CD4-positive, alpha-beta T cell treated with Interleukin-2 at 100 ng/mL for 4 hours (primary cell): ENCODE measurements at places on chromosomes 2 and 18.

DNA sequence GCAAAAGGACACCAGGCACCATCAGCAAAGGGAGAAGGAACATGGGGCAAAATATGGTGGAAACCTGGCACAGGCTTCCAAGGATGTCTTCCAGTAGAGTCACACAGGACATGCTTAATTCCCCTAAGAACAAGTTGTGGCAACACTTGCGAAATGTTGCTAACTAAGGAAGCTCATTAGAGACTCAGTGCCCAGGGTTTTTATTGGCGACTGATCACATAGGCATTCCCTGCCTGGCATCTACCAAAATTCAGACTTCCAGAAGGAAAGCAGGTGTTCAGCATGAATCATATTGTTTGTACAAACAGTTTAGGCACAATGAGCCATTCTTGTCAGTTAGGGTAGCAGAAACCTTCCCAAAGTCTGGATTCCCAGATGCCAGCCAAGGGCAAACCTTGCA lies 25.7 kb downstream of the SLC4A1AP start:
- DNase-seq: no peak

GRCh38 chr2:102872388-102872787 lies 110.6 kb downstream of the TMEM182 start:
- no peak for DNase-seq

GRCh38 chr2:9170458-9171130 lies 36.0 kb upstream of the ASAP2 start:
- DNase-seq: no peak

DNA sequence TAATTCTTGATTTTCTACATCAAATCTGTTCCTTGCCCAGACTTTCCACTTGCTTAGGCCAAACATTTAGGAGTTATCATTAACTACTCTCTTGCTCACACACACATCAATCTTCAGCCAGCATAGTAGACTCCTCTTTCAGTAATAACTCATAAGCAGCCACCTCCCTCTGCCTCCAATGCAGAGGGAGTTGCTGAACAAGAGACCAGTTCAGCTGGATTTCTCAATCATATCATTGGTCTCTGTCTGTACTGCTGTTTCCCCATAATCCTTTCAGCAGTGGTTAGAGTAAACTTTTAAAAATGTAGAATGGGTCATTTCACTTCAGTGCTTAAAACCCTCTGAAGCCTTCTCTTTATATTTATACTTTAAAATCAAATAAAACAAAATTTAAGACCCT lies 112.9 kb downstream of the SLC39A10 start:
- no peak for DNase-seq

DNA sequence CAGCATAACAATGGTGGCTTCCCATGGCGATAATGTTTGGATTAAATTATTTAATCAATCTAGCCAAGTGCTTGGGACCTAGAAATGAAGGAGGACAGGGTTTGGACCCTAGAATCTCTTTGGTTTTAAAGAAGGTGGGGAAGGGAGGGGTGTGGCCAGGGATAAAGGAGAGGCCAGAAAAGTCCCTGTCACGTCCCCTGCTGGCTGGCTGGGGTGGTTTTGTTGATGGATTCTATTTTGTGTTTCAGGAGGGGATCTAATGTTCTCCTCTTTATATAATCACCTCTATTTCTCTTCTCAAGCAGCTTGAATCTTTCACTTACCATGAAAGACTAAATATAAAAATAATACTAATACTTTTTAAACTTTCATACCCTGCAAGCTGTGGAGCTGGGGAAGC lies 52.6 kb upstream of the GALR1 start:
- DNase-seq: no peak

DNA sequence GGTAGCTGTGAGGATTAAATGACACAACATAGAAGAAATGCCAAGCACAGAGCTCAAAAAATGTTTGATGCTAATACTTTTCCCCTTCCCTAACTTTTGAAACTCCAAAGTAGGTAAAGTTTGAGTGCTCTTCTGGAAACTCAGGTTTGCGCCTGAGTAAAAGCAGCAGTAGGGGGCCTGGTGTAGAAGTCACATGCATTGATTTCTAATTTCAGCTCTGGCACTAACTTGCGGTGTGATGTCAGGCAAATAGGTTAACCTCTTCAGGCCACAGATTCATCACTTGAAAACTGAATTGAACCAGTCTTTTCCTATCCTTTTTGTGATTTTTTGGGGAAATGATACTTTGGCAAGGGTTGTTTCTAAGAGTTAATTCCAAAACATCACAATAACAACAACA lies 27.2 kb downstream of the LHCGR start:
- DNase-seq: no peak

DNA sequence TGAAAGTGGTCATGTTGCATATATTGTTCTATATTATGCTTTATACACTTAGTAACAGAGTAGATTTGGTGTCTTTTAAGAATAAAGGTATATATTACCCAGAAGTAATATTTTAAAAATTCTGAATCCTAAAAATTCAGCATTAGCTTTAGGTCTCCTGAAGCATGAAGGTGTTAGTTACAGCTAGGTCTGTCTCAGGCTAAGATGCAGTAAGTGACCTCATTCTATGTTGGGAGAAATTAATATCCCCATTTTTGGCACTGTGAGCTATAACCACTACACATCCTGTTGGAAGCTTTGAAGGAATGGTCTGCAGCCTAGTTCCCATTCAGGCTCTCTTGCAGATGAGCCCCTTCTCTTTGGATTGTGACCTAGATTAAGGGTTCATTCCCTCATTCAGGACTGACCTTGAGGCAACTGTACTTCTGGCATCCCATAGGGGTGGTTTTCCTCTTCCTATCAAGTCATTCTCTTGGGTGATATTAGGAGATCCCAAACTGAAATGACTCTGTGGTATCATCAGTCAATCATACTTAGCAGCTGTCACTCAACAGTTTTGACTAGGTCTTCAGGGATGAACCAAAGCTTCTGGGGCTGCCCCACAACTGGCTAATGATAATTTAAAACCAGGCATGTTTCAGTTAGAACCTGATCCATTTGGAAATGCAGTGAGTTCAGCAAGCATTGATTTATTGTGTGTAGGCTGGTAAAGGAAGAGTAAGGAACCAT lies 117.7 kb downstream of the GPD2 start:
- DNase-seq: no peak

DNA sequence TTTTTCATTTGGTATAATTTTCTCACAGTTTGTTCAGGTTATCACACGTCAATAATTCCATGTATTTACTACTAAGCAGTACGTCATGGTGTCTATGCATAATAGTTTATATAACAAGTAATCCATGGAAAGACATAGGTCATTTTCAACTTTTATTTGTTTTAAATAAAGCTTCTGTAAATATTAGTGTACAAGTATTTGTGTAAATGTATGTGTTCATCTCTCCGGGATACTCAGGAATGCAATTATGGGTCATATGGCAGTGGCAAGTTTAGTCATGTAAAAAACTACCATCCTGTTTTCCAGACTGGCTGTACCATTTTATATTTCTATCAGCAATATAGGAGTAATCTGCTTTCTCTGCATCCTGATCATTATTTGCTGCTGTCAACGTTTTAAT lies 231.1 kb upstream of the ZNF804A start:
- DNase-seq: no peak
